ENCODE measurements at places on chromosomes 1 and 21.
A peak's percentile ranks its signal among the peaks of the same experiment; 100 is the strongest.

GRCh38 chr1:209601809-209602657, 18.5 kb downstream of the CAMK1G start:
- DNase-seq: no peak

DNA sequence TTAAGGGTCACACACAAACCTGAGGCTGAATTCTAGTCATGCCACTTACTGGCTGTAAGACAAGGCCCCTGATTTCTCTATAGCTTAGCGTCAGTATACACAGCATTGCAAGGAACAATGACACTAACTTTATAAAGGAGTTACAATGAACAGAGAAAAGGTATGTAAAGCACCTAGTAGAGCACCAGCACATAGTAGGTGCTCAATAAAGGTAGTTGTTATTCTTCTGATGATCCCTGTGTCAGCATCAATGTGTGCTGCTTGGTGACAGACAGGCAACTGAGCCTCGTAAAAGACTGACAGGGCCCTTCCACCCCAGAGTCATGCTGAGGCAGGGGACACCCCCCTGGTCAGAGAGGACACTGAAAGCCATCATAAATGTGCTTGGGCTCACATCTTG, 43.2 kb downstream of the GRHL3 start:
- DNase-seq: no peak

GRCh38 chr1:58515794-58516401, 30.6 kb downstream of the OMA1 start:
- peak; percentile 64 for DNase-seq

DNA sequence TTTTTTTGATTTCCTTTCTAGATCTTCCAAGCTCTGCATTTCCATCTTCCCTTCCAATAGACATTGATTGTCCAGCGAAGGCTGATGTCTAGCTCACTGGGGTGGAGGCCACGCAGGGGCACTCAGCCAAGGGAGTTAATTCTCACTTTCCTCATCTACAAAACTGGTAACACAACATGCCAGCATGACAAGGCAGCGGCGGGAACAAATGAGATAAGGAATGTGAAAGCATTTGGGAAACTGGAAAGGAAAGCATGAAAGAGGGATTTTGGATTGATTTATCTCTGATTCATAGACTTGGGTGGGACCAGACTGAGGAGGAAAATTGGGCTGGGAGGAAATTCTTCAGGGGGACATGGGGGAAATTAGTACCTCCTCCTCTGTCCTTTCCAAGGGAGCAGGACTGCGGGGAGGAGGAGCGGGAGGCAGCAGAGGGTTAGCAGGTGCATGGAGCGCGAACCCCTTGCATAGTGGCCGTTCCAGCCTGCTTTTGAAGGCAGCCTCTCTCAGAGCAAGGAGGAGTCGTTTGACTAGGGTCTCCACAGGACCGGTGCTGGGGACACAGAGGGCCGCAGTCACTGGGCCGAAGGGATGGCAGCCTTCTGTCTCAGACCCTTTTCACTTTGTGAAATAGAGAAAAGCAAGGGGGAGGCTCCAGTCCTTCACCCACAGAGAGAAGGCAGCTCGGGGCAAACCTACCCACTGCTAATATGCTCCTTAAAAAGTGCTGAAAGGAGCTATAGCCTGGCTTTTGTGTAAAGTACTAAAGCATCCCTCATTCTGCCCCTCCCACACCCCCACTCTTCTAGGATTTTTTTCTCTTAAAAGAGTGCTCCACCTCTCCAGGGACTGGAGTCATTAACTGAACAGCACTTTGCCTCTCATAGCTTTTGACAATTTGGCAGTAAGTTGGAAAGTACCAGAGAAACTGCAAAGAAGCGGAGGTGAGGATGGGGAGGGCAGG, 89.2 kb downstream of the PLXNA2 start:
- no peak for DNase-seq

GRCh38 chr1:87140831-87141540, 187.7 kb upstream of the LMO4 start:
- DNase-seq: no peak

Data from D341Med (cell line).